HT1080 (cell line): ENCODE measurements at places on chromosomes 1 and 21.

- no peak for DNase-seq
Measured at GRCh38 chr1:37761416-37762095, 3.4 kb downstream of the EPHA10 start.

GRCh38 chr1:119380983-119381662 lies 12.5 kb downstream of the HAO2 start:
- DNase-seq: no peak

DNA sequence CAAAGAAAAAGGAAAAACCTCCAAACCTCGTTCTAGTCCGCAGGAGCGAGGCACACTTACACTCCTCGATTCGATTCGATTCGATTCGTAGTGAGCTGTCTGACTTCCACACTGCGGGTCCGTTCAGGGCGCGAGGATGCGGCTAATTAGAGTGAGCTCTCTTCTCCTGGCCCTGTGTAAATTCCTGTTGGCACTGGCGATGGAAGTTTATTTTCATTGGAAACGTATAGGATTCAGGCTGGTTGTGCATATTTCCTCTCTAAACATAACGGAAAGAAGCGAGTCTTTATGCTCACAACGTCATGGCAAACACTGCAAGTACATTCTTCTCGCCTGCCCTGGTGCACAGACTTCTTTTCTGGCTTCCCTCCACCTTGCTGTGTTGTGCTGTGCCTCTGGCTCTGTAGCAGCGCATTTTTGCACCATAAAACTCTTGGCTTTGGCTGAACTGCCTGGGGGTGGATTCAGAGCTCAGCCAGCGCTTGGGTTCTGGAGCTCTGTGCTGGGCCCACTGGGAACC lies 2.7 kb downstream of the HUNK start:
- no peak for DNase-seq

GRCh38 chr1:210292231-210292871 lies 36.4 kb upstream of the HHAT start:
- DNase-seq: no peak

GRCh38 chr21:45991606-45992300 lies 10.2 kb downstream of the COL6A1 start:
- no peak for DNase-seq

- DNase-seq: no peak
Measured at GRCh38 chr1:3353876-3354275, 100.6 kb upstream of the ARHGEF16 start.

GRCh38 chr1:201711811-201712210 lies 117.1 kb upstream of the IPO9 start:
- no peak for DNase-seq

- DNase-seq: peak; percentile 86
Measured at GRCh38 chr1:61724813-61725694, at the start of gene TM2D1. Gene TM2D1, minus strand, starts transcription at chr1:61725141. Its CDS starts 21 bp downstream, at chr1:61725120.

GRCh38 chr1:84089867-84090266 lies 54.2 kb upstream of the PRKACB start:
- DNase-seq: no peak

- DNase-seq: no peak
Measured at GRCh38 chr21:44456214-44456914, 1.1 kb downstream of the LRRC3 start.
